ENCODE measurements at places on chromosomes 6 and 20.
A peak's percentile ranks its signal among the peaks of the same experiment; 100 is the strongest.

- DNase-seq, result no peak
Measured at GRCh38 chr6:12113190-12113577, 101.1 kb downstream of the HIVEP1 start.

DNA sequence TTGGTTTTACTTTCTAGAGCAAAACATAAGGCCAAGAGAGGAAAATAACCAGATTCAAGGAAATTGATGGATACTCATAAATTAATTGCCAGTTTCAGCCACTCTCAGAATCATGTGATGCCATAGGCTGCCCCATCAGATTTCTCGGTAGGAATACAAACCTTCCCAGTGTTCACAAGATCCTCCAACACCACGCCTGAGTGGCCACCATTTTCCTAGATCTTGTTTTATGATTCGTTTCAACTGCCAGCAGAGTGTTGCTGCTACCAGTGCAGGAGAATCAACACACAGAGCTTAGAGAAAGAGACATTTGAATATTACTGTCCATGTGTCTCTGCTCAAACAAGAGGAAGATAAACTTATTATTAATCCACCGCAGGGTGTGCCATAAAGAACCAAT lies 434.2 kb upstream of the CDH4 start:
- no peak for DNase-seq

DNA sequence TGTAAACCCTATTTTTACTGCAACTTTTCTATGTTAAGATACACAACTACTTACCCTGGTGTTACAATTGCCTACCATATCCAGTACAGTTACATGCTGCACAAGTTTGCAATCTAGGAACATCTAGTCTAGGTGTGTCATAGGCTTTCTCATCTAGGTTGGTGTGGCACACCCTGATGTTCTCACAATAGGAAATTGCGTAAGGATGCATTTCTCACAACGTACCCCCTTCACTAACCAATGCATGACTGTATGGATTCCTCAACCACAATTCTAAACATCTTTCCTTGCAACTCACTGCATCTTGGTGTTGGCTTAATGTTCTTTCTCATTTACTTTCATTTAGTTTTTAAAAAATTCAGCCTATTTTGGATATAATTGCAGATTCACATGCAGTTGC lies 31.6 kb downstream of the GJA10 start:
- no peak for DNase-seq

- no peak for DNase-seq
Measured at GRCh38 chr6:14060971-14061370, 56.6 kb upstream of the CD83 start.

DNA sequence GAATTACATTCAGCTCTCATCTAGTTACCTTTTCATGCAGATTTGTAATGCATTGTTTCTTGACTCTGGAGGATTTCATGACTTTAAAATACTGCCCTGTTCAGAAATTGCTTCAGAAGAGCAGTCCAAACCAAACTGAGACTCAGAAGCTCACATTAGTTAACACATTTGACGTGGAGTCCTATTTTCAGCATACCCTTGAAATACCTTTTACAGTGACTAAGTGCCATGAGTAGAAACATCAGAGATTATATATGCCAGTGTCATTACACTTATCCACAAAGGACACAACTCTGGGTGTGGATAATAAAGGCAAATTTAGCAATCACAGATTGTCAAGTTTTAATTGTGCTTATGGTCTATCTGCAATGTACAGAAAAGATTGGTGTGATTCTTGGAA lies 459.6 kb downstream of the FRK start:
- no peak for DNase-seq

GRCh38 chr6:2187826-2188225 lies 57.6 kb downstream of the GMDS start:
- DNase-seq, result no peak

DNA sequence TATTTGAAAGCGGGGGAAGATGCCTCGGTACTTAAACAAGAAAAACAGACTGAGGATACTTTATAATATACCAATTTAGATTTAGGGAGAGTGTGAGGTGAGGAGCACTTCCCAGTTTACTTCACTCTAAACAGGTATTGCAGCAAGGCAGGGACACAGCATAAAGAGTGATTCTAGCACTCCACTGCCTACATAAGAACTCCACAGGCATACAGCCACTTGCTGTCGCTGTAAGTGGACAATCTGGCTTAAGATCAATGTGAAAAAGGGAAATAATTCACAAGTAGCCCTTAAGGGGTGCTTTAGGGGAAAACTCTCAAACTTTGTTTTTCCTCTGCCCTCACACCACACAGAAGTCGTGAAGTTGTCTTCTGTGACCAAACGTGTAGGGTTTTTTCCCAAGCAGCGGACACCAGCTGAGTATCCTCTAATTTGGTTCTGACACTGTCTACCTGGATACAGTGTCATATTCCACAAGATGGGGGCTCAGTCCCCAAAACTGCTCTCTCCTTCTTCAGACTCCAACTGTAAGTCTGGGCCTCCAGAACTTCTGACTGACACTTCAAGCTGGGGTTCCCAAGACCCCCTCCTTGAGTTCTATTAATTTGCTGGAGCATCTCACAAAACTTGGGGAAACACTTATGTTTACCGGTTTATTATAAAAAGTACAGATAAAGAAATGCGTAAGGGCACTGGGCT lies 9.3 kb downstream of the ADNP start:
- no peak for DNase-seq

- DNase-seq, result peak; percentile 39
Measured at GRCh38 chr6:12233693-12234571, 56.2 kb upstream of the EDN1 start.

DNA sequence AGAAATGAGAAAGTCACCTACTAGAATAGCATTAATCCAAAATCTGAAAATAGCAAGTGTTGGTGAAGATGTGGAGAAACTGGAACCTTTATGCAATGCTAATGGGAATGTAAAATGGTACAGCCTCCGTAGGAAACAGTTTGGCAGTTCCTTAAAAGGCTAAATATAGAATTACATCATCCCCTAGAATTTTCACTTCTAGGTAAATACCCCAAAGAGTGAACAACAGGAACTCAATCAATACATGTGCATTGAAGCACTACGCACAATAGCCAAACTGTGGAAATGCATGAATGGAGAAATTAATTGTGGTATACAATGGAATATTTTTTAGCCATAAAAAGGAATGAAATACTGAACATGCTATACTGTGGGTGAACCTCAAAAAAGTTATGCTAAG lies 982.0 kb upstream of the FLRT3 start:
- DNase-seq, result no peak

DNA sequence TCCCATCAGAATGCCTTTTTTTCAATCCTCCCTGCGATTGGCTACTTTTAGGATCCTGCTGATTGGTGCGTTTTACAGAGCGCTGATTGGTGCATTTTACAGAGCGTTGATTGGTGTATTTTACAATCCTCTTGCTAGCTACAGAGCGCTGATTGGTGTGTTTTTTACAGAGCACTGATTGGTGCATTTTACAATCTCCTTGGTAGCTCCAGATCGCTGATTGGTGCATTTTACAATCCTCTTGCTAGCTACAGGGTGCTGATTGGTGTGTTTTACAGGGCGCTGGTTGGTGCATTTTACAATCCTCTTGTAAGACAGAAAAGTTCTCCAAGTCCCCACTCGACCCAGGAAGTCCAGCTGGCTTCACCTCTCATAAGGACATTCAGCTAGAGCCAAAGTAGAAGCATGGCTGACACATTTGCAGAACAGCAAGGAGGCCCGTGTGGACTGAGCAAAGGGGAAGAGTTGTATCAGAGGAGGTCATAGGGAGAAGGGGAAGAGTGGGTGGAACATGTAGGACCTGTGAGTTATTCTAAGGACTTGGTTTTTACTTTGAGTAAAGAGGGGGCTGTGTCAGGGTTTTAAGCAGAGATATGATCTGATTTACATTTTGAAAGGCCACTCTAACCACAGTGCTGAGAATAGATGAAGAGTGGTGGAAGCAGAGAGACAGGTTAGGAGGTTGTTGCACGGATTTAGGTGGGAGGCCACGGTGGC lies 2.6 kb downstream of the ALDH5A1 start:
- DNase-seq, result no peak

GRCh38 chr6:130873746-130874145 lies 46.5 kb downstream of the SMLR1 start:
- no peak for DNase-seq

DNA sequence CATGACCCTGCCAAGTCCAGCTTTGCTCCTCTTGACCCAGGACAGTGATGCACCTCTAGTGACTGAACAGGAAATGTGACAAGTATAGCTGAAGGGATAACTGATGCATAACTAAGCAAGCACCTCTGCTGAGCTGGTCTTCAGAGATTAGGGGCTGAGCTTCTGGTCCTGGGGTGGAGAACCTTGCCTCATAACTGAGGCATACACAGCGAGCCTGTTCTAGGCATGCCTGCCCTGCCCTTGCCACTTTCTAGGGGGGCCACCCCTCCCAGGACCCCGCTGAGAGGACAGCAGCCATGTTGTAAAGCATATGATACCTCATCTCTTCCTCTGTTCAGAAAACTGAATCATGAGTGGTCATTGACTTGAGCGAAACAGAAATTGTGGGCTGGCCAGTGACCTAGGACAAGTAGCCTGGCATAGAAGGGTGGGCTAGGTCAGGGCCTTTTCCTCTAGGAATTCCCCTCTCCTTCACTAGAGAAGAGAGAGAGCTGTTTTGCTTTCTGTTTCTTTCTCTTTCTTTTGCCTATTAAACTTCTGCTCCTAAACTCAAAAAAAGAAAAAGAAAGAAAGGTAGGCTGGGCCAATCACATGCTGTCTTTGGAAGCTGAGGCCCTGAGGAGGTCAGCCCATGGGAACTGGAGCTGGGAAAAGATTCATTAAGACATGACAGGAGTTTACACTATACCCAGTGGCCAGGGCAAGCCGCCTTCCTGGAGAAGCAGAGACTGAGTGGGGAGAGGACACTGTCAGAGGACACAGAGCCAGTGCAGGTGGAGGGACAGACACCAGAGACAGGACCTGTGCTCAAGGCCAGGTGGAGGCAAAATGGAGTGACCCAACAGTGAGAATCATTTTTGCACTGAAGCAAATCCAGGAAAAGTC lies 23.1 kb downstream of the ALDH5A1 start:
- DNase-seq, result no peak

GRCh38 chr6:107458672-107459282 lies 587 bp downstream of the PDSS2 start:
- DNase-seq, result no peak

DNA sequence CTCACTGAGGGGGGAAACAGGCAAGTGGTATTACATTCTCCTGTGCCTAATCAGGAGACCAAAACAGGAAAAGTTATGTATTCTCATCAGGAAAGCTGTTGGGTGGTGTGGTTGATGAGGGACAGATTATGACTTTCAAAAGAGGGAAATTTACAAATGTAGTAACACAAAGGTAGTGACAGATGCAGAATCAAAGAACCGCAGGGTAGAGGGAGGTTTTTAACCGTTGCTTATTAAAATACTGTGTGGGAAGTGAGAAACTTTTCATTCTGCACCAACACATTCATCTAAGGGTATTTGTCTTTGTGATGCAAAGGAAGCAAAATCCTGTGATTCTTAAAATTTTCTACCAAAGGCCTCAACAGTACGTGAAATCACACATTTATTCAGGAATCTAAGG lies 288.2 kb upstream of the MAN1A1 start:
- no peak for DNase-seq

DNA sequence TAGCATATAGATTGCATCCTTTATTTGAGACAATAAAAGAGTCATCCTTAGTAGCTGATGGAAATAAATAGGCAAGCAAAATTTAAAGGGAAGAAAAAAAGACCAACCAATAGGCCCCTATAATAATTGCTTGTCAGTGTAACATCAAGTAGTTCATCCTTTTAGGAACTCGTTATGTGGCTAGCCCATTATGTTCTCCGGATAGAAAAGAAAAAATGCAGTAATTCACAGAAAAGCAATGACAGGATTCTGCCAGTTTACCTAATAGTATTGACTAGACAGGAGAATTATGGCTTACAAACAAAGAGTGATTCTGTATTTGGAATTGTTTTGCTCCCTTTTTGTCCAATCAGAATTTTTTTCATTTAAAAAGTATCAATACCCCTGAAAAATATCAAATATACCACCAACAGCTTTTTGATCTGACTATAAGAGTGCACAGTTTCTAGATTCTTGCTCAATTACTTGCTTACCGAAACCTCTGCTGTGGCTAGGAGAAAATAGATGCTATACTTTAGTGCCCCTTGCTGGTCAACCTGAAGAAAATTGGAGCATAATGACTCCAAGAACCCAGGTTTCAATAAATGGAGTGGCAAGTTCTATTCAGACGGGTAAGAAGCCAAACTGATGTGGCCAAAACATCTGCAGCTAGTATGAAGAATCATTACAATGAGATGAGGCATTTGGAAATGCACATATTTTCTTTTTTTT lies 91.5 kb upstream of the SASH1 start:
- DNase-seq, result no peak

DNA sequence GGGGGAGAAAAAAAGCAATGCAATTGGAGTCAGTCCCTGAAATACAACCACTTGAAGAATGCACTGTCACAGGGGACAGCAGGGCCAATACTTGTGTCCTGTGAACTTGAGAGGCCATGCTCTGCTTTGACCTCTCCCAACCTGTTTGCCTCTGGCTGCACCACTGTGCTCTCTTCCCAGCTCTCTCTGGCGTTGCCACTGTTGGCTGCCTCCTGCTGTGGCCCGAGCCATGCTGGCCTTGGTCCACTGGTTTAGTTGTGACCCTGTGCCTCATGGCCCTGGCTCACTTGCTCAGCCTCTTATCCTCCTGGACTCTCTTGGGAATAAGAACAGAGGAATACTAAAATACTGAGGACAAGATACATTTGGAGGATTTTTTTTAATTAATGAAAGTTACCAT lies 14.5 kb upstream of the FBXO30 start:
- no peak for DNase-seq

All from caudate nucleus (tissue), 63 donors.